ENCODE measurements at places on chromosomes 12 and 14.

DNA sequence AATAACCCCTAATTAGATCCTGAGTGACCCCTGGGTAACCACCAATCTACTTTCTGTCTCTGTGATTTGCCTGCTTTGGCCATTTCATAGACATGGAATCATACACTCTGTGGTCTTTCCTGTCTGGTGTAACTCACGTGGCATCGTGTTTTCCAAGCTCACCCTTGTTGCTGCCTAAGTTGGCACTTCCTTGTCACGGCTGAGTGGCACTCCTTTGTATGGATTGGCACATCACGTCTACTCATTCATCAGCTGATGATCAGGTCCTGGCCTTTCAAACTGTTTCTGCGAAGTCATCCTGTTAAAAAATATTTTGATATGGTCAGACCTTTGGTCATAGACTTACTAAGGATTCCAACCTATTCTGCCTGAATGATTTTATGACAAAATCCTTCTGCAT lies 87.7 kb downstream of the GLT1D1 start:
- DNase-seq = no peak

DNA sequence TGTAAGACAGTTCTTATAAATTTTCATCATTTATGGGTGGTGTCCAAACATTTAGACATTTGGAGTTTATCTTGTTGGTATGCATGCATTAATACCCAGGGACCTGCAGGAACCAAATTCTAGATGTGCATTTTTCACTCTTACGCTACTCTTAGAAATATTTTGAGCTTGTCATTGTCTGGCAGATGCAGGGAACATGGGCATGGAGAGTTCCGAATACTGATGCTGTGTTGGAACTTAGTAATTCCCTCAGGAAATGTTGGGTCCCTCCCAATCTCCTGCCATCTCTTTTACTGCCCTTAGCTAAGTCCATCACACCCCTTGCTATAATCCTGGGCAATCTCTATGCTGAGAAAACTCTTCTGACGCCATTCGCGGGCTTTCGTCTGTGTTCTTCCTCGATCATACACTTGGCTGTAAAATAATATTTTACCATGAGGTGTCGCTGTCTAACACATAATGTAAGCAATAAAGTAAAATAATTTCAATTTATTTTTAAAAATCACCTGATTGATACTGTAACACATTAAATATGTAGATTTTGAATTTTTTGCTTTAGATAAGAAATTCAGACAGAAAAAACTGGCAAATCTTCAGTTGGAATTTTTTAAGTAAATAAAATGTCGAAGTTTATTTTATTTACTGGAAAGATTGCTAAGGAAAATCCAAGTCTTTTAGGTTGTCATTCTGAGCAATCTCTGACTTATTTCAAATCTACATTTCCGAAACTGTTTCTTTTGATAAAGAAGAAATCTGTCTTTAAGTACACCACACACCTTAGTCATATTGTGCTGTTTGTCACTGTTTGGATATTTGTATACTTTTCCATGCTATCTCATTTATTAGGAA lies 304.1 kb upstream of the SSTR1 start:
- peak; percentile 11 for DNase-seq

- DNase-seq = no peak
Observed at GRCh38 chr14:68846466-68846865, 53.6 kb upstream of the ZFP36L1 start.

GRCh38 chr14:26528415-26529182 lies 69.2 kb downstream of the NOVA1 start:
- no peak for DNase-seq

DNA sequence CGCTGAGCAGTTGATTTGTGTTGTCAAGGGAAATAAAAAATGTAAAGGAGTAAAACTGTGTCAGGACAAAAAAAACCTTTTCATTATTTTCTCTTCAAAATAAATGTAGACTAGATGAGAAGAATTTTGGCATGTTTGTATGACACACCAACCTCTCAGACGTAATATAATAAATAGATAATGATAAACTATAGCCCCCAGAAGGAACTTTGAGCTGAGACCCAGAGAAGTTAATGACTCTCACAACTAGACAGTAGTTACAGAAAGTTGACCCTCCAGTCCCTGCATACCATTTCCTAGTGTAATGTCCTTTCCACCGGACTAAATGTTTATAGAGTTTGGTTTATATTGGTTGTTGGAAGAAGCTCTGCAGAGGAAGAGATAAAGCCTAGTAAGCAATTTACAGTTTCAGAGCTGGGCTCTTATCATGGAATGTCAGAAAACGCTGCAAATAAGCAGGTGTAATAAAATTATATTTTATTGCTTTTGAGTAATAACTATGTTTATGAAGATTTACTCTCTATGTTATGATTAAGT lies 97.3 kb downstream of the TRHDE start:
- no peak for DNase-seq

- no peak for DNase-seq
Observed at GRCh38 chr14:79100578-79100977, 930.4 kb downstream of the NRXN3 start.

GRCh38 chr14:50943943-50944646 lies at the start of gene PYGL:
PYGL (minus strand) TSS chr14:50944483; CDS start chr14:50944403, 80 bp downstream.
- peak; percentile 44 for DNase-seq

- DNase-seq = no peak
Observed at GRCh38 chr12:131853832-131854797, 25.9 kb downstream of the MMP17 start.

- no peak for DNase-seq
Observed at GRCh38 chr12:17015501-17015900, 409.5 kb upstream of the LMO3 start.

DNA sequence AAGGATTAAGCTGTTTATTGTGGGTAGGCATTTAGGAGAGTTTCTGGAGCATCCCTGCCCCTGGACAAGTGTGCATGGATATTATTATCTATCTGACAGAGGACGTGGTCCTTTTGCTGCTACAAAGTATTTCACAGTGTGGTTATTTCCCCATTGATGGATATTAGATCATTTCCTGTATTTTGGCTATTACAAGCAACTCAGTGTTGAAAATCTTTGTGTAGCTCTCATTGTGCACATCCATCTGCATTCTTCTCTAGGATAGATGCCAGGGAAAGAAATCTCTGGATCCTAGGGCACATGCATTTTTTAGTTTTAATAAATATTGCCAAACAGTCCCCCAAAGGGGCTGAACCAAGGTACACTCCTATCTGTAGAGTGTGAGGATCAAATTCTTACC lies 154.3 kb upstream of the SRRM4 start:
- no peak for DNase-seq

GRCh38 chr12:125684968-125685790 lies 619.9 kb downstream of the AACS start:
- no peak for DNase-seq

- DNase-seq = no peak
Observed at GRCh38 chr12:128830505-128830893, 6.7 kb upstream of the SLC15A4 start.

DNA sequence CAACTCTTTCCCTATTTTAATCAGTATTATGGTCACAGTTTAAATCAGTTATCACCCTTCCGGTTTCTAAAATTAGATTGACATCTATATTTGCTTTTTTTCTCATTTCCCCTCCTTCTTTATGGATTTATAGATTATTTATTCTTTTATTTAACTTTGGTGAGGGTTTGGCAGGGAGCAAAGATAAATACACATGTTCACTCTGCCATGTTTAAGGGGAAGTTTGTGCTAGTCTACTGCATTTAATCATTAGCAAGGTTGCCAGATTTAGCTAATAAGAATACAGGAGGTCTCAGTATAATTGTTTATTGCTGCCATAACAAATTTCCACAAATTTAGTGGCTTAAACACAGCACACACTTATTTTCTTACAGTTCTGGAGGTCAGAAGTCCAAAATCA lies 204.0 kb upstream of the BTG1 start:
- DNase-seq = no peak

DNA sequence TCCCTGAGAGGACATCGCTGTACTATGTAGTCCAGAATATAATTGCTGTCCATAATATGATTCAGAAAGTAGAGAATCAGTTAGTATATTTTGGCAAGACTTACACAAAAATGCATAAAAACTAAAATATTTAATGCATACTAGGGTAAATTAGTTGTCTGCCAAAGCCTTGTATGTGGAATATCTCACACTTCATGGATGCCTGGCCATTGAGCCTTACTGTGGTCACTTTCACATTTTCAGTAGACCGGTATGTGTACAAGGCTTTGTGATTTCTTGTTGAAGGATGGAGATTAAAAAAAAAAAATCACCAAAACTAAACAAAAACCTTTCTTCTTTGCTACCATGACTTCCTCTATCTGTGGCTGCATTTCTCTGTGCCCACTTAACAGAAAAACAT lies 197.3 kb upstream of the DDHD1 start:
- DNase-seq = no peak

GRCh38 chr14:93648440-93649168 lies 139.7 kb downstream of the PRIMA1 start:
- no peak for DNase-seq

GRCh38 chr12:99870085-99870484 lies 114.7 kb downstream of the ANKS1B start:
- DNase-seq = no peak

- DNase-seq = no peak
Observed at GRCh38 chr12:14714437-14714836, 18.0 kb upstream of the GUCY2C start.

GRCh38 chr14:48937541-48938195 lies 648.5 kb downstream of the RPS29 start:
- DNase-seq = peak; percentile 25

DNA sequence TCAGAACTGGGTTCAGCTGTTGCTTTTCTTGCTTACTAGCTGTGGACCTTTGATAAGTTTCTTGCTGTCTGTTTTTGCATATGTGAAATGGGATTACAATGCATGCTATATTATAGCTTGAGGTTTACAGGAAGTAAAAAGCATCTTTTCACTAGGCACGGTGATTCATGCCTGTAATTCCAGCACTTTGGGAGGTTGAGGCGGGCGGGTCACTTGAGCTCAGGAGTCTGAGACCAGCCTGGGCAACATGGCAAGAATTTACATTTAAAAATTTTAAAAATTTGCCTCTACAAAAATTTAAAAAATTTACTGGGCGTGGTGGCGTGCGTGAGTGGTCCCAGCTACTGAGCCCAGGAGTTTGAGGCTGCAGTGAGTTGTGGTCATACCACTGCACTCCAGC lies 42.0 kb downstream of the CALM1 start:
- no peak for DNase-seq

- no peak for DNase-seq
Observed at GRCh38 chr12:25107920-25108319, 87.0 kb downstream of the DNAI7 start.

DNA sequence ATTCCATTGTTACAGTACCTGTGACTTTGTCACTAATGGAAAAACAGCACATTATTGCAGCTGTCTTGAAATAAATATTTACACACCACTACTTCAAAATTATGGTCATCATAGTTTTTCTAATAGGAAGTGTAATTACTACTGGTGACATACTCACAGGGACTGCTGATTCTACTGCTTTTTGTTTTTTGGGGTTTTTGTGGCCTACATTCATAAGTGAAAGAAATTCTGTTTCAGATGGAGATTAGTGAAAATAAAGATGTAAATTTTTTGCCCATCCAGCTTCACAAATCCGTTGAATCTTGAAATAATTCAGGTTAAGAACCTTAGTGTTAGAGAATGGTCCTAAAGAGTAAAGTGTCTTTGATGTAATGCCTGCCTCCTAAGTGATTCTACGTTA lies 17.5 kb downstream of the KNTC1 start:
- no peak for DNase-seq

DNA sequence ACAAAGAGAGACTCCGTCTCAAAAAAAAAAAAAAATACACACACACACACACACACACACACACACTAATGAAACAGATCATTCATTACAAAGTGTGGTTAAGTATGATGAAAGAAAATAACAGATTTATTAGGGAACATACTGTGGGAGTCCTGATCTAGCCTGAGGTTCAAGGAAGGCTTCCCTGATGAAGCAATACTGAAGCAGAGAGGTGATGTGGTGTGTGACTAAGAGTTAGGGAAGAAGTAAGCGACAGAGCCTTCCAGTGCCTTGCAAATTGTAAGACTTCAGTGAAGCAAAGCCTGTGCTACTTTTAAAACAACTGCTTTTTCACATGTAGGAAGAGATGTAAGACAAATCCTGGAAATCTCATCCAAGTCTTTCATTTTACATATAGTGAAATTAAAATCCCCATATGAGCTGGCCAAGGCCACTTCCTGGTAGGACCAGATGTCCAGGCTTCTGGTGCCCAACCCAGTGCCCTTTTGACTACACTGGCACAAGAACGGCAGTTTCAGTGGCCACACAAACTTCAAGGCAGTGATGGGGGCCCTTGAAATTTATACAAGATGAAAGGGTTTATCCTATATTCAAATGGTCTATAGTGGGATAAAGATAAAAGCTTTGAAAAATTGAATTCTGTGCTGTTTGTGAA lies 86.2 kb downstream of the STON2 start:
- no peak for DNase-seq

DNA sequence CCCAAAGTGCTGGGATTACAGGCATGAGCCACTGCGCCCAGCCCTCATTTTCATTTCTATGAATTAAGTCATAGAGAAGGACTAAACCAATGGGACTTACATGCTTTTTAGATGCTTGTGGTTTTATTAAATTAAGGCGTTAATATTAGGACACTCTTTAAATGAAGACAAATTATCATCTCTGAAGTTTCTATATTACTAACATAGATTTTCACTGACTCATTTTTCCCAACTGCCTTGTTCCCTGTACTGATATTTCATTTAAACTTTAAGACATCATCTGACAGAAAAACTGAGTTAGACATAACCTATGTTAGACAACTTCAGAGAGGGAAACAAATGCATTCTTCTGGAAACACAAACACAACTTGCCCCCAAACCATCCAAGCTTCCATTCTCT lies 99.8 kb downstream of the BTG1 start:
- DNase-seq = no peak

GRCh38 chr12:68420225-68421010 lies 88.3 kb upstream of the MDM1 start:
- peak; percentile 61 for DNase-seq

DNA sequence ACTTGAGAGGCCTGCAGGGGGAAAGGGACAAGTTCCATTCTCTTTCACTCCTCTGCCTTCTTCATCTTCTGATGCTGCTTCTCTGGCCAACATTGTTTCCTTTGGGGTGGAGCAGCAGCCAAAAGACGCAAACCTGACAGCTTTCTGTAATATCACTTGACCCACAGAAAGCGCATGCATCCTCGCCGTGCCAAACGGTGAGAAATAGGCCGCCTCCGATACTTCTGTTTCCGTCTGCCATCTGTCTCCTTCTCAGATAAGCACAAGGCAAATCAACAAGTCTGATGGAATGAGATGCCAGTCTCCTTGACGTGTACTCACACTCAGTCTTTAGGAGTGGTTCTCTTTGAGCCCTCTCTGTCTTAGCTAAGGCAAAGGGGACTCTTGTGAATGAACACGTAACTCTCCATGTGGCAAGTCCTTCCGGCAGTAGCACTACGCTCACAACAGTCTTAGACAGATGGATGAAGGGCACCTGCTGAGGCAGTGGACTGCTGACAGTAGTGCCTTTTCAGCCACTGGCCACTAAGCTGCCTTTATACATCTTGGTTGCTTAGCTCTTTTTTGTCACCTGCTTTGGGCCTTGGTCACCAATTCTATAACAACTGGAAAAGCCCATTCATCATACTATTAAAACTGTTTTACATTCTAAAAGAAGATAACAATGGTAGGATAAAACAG lies 214.1 kb downstream of the FBXL14 start:
- DNase-seq = no peak

GRCh38 chr12:112424126-112424525 lies 5.4 kb downstream of the PTPN11 start:
- DNase-seq = no peak

- DNase-seq = peak; percentile 46
Observed at GRCh38 chr14:69266572-69267345, 6.8 kb downstream of the GALNT16 start.
